ENCODE measurements at places on chromosomes 2 and 18. TPM values are rescaled to one million over a fixed set of nuclear protein-coding genes. Genes with fewer than 3 reads are reported as not detected.

- no peak for DNase-seq
Observed at GRCh38 chr2:10252661-10253060, 50.0 kb upstream of the HPCAL1 start.

DNA sequence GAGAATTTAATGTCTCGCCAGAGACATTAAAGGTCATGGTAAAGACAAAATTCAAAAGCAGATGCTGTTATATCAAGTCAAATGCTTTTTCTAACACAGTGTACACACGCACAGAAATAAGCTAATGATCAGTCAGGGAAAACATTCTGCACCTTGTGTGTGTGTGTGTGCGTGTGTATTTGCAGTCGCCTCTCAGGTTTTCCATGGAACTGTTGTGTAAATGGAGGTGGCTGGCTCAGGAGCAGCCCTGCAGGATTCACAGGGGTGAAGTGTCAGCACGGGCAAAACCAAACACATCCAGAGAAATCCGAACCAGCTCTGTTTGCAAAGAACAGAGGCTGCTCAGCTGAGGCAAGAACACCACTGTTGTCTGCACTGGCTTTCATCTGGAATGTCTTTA is 76.2 kb upstream of the YWHAQ start:
- DNase-seq = no peak

- no peak for DNase-seq
Observed at GRCh38 chr2:195395362-195395761, 261.7 kb upstream of the SLC39A10 start.

GRCh38 chr2:61255580-61256437 is 93.8 kb downstream of the C2orf74 start:
- DNase-seq = no peak

DNA sequence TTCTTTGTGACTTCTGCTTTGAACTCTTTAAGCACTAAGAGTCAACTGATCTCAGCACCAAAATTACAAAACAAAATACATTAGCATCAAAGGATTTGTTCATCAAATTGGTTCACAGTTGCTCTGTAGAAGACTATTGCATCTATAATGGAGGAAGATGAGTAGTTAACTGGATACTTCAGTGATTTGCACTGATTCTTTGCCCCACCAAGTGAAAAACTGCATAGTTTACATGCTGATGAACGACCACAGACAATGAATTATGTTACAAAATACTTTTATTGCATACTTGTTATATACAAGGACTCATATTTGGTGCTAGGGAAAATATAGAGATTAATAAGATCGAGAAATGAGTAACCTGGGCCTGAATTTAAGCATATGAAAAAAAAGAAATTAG is 107.2 kb downstream of the SCG2 start:
- DNase-seq = no peak

GRCh38 chr2:30217644-30218337 is 13.5 kb upstream of the LBH start:
- no peak for DNase-seq

GRCh38 chr18:78090584-78090983 is 840.9 kb downstream of the GALR1 start:
- DNase-seq = no peak

GRCh38 chr2:157874997-157875640 is 1.0 kb downstream of the ACVR1 start:
- peak; percentile 60 for DNase-seq

DNA sequence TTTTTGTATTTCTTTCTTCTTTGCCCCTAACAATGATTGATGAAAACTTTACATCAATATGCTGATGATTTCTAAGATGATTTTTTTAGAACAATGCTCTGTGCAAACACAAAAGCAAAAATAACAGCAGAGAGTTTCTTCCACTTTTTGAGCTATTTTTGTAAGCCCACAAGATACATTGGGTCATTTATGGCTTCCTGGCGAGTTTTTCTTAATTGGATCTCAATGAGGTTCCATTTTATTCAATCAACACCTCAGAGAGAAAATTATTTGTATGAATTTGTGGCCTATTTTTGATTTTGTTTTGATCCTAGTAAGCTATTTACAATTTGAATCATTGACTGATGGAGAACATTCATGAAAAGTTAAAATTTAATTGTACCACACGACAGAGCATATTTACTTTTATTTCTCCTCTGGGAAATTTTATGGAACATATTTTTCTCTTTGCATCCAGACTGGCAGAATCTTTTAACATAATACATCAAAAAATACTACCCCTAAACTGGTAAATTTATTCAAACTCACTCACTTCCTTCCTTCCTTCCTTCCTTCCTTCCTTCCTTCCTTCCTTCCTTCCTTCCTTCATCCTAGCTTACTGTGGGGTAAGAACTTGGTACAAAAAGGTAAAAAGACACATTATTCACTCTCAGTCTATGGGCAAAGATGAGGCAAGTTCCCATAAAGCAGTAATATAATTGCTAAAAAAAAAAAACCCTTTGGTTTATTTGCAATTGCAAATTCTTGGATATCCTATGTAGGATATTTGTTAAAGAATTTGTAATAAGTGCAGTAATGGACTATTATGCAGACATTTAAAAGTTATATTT is 710.4 kb downstream of the SLC4A3 start:
- no peak for DNase-seq

- no peak for DNase-seq
Observed at GRCh38 chr2:216216951-216217903, 108.1 kb downstream of the XRCC5 start.

DNA sequence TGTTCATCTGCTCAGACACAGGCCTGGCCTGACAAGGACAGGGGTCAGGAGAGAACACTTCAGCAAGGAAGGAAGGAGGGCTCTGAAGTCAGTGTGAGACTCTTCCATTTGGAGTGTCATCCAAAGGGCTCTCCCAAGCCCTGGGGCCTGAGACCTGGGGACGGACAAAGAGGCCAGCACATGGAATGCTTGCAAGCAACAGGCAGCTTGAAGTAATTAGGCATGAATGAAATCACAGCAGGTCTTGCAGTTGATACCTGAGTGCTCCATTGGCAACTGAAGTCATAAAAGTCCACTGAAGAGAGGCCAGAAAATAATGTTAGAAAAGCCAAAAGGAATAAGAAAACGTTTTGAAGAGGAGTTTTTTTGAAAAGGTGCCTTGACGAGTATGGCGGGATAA is 231.7 kb downstream of the VAPA start:
- no peak for DNase-seq

DNA sequence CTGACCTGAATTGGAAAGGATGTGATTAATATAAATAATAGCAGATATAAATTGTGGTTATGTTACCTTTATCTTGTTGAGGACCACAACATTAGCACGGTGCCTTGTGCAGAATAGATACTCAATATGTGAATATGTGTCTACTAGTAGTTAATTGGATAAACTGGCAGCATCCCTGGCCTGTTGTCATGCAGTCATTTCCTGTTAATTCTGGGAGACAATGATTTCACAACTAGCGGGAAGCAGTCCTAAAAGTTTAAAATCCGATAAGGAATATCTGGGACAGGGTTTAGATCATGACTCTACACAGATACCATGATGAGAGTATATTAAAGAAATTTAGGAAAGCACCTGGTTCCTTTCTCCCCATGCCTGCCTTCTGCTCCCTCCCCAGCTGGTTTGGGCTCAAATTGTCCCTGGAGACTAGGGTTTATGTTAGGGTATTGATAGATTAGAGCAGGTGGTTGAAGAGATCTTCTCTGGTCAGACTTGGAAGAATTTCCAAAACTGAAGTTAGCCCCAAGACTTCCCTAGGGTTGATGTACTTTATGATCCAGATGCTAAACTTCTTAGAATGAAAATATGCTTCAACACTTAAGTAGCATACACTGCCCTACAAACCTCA is 32.8 kb downstream of the CYBRD1 start:
- no peak for DNase-seq

GRCh38 chr2:152505495-152505906 is 170.5 kb downstream of the FMNL2 start:
- no peak for DNase-seq

GRCh38 chr2:235139956-235140800 is 188.4 kb downstream of the SH3BP4 start:
- DNase-seq = no peak

DNA sequence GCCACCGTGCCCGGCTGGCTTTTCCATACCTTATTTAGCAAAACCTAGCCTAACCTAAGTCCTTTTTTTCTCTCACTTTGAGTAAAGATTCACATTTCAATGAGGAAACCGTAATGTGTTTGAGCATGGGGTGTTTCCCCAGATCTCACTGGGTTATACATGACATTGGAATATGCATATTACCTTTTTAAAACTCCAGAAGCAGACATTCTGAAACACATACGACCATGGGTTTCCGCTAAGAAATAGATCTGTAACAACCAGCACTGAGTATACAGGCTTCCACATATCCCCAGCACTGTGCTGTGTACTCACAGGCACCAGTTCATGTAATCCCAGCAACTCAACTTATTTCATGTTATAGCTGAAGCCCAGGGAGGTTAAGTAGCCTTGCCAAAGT is 41.0 kb upstream of the FOSL2 start:
- DNase-seq = no peak

GRCh38 chr2:98378901-98379300 is 32.6 kb downstream of the CNGA3 start:
- no peak for DNase-seq

DNA sequence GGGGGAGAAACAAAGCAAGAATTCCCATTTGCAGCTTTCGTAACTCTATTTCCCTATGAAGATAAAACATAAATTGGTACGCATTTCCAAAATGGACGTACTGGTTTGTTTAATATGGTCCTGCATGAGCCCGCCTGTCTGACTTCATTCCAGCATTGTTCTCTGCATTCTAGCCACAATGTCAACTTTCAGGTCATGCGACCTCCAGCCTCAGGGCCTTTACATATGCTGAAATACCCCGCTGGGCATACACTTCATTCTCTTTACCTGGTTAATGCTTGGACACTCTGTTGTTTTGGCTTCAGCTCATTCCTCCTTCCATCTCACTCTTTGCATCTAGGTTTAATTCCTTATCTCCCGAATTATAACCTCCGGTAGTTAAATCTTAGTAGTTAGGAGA is 103.7 kb upstream of the DNMT3A start:
- no peak for DNase-seq

GRCh38 chr2:212015588-212015987 is 523.0 kb downstream of the ERBB4 start:
- DNase-seq = no peak

DNA sequence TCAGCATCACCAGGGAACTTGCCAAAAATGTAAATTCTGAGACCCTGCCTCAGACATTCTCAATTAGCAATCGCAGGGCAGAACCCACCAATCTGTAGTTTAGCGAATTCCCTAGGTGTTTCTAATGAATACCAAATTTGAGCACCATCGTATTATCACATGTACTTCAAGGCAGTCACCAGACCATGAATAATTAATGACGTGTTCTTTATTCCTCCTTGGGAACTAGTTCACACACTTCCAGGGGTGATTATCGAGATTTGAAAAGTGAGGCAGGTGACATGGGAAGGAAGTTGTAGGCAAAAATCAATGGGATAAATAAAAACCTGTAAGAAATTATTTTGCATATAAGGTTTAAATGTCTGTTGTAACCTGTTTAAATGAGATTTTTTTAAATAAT is 102.5 kb upstream of the CRIM1 start:
- DNase-seq = no peak

DNA sequence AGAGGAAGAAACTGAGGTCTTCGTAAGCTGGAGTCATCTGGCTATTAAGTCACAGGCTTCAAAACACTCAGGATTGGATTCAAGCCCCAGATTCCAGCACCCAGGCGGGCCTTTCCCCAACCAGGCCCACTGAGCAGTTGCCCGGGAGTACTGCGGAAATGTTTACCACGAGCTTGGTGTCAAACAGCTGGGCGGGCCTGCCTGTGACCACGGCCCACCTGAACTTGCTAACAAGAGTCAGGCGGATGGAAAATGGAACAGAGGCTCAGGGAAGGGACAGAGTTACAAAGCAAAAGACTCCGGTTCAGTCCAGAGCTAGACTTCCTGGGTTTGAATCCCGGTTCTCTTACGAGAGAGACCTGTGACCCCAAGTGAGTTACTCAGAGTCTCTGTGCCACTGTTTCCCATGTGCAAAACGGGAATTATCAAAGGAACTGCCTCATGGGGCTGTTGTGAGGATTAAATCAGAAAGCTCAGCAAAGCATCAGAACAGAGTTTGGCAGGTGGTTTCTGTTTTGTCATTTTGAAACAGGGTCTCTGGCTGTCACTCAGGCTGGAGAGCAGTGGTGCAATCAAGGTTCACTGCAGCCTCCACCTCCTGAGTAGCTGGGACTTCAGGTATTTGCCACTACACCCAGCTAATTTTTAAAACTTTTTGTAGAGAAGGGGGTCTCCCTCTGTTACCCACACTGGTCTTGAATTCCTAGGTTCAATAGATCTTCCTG is 49.0 kb upstream of the TFCP2L1 start:
- no peak for DNase-seq

DNA sequence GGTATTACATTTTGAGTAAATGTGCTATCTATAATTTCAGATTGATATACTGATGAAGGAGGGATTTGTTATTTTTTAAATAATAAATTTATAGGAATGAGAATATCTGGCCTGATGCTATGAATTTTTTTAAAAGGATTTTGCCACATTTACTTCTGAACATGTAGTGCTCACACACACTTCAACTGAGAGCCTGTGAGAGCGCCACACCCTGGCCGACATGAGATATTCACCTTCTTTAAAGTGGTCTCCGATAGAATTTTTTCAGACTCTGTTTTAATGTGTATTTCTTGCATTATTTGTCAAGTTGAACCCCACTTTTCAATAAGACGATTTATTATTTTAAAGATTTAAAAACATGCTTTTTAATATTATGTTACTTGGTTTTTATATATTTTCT is 813.3 kb downstream of the DCC start:
- no peak for DNase-seq

DNA sequence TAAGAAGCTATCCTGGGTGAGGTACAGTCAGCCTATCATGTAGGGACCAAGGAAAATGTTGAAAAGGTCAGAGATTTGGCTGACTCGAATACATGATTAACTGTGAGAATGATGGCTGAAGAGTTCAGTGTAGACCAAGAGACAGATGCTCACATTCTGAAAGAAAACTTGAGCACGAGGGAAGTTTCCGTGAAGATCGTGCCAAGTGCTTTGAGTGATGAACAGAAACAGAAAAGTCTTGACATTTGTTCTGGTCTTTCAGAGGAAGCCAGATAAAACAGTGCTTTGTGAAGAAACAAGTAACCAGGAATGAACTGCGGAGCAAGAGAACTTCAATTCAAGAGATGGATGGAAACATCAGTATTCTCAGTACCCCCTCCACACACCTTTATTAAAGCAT is 500.3 kb upstream of the SMIM21 start:
- no peak for DNase-seq

- no peak for DNase-seq
Observed at GRCh38 chr2:232431705-232432590, 24.0 kb upstream of the ALPI start.

Gene UCN
- polyA plus RNA-seq = 0.65 TPM

Gene SCN2A
- polyA plus RNA-seq = 2.7 TPM

Gene SIX2
- 22.6 TPM for polyA plus RNA-seq

Gene SLC5A7
- 1.3 TPM for polyA plus RNA-seq

Gene LGALSL
- polyA plus RNA-seq = 41.8 TPM

Gene CHST9
- polyA plus RNA-seq = 5.3 TPM

Gene AP1S3
- polyA plus RNA-seq = 13.2 TPM

Gene DCDC2C
- polyA plus RNA-seq = 0.65 TPM

Gene PJVK
- polyA plus RNA-seq = 19.3 TPM

Gene PROM2
- 39.1 TPM for polyA plus RNA-seq

Gene ANKRD30BL
- polyA plus RNA-seq = 0.85 TPM

Gene OR6B2
- not detected for polyA plus RNA-seq

Gene PUS10
- polyA plus RNA-seq = 12.8 TPM

Gene SPEG
- 10.8 TPM for polyA plus RNA-seq

Gene RHBDD1
- polyA plus RNA-seq = 30.4 TPM

Gene G6PC2
- 0.08 TPM for polyA plus RNA-seq

Gene CYP27A1
- polyA plus RNA-seq = 49.7 TPM

Gene UGT1A8
- polyA plus RNA-seq = not detected

All from left kidney (tissue), 8 donors.